A673 (cell line): ENCODE measurements at places on chromosomes 5 and 9.
A peak's percentile ranks its signal among the peaks of the same experiment; 100 is the strongest.

- peak; percentile 59 for DNase-seq
Observed at GRCh38 chr5:39648085-39648847, 223.5 kb upstream of the DAB2 start.

GRCh38 chr5:157486221-157486681, 26.2 kb downstream of the NIPAL4 start:
- no peak for DNase-seq

- DNase-seq = no peak
Observed at GRCh38 chr9:124218987-124219461, 38.7 kb upstream of the NEK6 start.

DNA sequence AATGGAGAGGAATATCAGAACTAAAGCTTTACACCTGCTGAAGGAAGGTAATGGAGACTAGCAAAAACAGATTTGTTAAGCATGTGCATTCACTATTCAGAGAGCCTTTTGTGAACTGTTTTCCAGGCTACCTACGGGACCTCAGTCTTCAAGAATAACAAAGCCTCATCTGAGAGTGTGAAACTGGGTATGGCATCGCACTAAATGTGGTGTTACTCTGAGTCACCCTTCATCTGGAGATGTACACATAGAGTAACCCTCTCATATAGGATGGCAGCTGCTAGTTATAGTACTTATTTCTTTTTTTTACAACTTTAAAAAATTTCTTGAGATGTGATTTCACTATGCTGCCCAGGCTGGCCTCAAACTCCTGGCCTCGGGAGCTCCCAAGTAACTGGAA, 306.8 kb downstream of the ZNF608 start:
- DNase-seq = no peak

DNA sequence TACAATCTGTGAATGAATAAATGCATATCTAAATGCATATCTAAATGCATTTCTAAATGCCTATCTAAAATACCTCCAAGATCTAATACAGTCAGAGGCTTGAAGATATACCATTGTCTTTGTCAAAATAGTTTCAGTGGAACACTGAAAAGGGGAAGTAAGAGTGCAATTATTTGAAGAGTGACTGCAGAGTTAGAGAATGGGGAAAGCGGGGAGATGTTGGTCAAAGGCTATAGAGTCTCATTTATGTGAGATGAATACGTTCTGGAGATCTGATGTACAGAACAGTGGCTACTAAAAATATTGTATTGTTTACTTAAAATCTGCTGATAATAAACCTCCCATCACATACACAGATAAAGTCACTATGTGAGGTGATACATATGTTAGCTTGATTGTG, 1126.2 kb upstream of the CDH9 start:
- no peak for DNase-seq

DNA sequence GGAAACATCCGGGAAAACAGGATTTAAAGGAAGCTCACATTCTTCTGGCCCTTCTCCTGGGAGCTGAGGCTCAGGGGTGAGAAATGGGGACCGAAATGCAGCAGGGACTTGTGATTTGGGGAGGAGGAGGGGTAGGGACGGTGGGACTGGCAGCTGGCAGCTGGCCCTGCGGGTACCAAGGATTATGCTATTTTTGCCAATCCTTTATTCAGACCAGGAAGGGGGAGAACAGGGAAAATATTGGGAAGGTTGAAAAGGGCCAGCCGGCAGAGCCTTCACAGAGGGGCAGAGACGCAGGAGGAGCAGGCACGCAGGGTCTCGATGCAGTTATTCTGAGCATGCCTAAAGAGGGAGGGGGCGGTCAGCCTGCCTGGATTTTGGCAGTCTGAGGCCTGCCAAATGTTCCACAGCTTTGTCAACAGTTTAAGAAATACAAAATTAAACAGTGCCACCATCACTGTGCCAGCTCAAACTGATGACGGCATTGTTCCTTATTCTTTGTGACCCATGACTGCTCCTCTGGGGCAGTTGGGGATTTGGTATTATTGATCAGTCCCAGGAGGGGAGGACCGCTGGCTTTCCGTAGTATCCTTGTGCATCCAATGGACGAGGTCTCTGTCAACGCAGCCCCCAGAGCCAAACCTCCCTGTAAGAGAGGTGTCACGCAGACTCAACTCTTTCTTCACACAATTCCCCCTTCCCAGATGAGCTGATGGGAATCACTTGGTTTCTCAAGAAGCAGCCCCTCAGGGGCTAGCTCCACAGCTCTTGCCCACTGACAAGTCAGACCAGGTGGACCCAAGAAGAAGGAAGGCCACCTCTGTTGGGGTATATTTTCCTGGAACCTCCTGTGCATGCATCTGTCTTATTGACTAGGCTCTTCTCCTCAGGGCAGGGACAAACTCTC, 553.3 kb downstream of the BNC2 start:
- no peak for DNase-seq

- no peak for DNase-seq
Observed at GRCh38 chr5:10331341-10331796, 22.1 kb upstream of the MARCHF6 start.

DNA sequence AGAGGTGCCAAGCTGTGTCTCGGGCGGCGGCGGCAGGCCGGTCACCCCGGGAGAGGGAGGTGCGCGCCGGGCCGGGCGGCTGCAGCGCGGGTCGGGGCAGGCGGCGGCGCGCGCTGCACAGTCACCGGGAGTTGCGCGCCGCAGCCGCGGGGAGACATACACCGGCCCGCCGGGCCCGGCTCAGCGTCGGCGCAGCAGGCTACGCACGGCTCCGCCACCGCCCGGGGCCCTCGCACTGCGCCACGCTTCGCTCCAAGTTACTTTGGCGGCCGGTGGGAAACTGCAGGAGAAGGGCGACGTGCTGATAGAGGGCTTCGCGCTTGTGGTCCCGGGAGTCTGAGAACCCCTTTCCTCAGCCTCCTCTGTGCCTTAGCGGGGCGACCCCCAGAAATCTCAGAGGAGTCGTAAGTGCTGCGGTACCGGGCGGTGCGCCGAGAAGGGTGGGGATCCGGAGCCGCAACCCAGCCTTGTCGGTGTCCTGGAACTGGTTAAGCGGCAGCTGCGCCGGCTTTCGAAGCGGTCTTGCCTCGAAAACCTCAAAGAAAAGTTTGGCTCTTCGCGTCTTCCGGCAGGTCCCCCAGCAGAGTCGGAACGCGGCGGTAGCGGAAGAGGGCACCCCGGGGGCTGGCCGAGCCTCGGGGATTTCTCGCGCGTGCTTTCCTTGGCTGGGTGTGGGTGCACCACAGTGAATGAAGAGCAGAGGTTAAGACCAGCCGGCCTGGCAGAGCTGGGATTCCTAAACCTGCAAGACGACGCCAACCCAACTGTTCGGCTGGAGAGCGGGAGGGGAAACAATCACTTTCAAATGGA, at the start of gene EFNA5:
Gene EFNA5, minus strand, starts transcription at position 6 of the 810 bp plus-strand sequence.
- DNase-seq = peak; percentile 77

DNA sequence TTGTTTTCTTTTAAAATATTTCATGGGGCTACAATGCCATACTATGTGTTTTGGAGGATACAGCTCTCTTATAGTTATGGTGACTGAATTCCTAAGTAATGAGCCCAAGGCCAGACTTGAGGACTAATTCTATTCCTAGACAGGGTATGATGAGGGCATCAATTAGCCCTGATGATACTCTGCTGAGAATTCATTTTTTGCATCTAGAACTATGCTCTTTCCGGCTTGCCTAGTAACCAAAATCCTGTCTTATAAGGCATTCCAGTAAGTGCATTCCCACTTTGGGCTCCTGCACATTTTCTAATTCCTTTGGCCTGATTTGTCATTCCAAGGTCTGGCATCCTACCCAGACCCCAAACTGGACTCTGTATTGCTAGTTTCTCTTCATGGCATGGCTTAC, 62.4 kb downstream of the MAT2B start:
- DNase-seq = no peak

DNA sequence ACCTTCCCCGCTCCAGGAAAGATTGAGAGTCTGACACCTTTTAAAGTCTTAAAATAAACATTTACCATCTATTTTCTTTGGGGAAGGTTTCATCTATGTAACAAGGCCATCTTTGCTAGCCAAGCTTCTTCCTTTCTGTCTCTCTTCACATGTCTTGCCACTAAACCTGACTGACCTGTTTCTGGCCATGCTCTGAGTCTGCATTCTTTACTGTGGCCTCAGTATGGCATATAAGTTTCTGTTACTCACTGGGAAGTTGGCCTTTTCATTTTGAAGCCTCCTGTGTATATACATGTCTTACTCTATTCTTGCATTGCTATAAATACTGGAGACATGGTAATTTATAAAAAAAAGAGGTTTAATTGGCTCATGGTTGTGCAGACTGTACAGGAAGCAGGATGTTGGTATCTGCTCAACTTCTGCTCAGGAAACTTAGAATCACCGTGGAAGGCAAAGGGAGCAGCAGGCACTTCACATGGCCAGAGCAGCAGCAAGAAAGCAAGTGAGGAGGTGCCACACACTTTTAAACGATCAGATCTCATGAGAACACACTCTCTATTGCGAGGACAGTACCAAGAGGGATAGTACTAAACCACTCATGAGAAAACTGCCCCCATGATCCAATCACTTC, 48.1 kb downstream of the KCNV2 start:
- no peak for DNase-seq

GRCh38 chr5:1067141-1068121, 44.4 kb downstream of the SLC12A7 start:
- no peak for DNase-seq

GRCh38 chr5:6950860-6951259, 237.6 kb downstream of the TENT4A start:
- no peak for DNase-seq

- no peak for DNase-seq
Observed at GRCh38 chr5:9841516-9842170, 211.5 kb upstream of the TAS2R1 start.

- peak; percentile 30 for DNase-seq
Observed at GRCh38 chr5:138305797-138306196, 25.8 kb downstream of the CDC25C start.

- DNase-seq = peak; percentile 54
Observed at GRCh38 chr5:116361171-116361967, 213.3 kb downstream of the SEMA6A start.

DNA sequence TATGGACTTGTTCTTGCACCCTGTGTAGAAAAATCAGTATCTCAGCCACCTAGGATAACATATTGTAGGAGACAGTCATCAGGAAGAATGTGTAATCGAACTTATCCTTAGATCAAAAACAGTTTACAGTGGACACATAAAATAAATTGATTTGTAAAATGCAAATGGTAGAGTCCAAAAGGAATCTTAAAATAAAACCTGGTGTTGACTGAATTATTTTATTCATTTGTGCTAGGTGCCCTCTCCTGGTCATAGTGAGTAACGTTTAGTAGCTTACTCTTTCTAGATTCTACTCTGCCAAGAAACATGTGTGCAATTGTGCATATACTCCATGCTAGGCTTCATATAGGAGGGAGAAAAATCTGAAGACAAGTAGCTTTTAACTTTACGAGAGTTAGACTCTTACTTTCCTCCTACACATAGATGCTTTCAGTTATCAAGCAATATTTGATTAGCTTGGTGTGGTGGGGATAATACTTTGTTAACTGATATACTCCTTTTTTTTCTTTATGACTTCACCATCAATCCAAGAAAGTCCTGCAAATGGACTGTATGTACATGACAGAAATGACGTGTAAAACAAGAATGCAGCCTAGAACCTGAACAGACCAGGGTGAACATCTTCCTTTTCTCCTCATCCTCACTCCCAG, 23.7 kb upstream of the LOX start:
- peak; percentile 80 for DNase-seq

DNA sequence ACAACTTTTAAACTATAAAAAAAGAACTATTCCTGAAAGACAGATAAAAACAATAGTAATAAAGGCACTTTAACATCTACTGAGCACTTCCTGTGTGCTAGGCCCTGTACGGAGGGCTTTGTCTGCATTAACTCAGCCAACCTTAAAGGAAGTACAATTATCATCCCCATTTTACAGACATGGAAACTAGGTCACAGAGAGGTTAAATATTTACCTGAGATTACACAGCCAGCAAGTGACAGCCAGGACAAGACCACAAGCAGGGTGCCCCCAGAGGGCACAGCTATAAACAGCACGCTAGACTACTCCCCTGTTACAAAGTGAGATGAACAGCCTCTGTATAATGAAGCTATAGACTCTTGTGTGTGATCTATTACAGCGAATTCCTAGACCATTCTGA, 25.5 kb downstream of the DDX31 start:
- DNase-seq = no peak

DNA sequence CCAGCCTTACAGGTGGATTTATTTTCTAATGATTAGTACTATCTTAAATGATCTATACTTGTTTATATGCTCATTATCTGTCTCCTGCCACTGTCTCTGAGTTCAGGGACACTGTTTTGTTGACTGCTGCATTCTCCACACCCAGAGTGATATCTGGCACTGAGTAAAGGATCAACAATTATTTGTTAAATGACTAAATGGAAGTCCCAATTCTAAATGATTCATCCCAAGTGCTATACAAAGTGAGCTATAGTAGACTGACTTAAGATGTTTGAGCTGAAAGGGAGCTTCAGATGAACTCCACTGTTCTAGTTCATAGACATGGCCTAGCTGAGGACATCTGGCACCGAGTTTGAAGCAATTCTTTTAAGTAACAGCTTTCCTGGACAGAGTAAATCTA, 40.5 kb downstream of the ITGA2 start:
- no peak for DNase-seq

DNA sequence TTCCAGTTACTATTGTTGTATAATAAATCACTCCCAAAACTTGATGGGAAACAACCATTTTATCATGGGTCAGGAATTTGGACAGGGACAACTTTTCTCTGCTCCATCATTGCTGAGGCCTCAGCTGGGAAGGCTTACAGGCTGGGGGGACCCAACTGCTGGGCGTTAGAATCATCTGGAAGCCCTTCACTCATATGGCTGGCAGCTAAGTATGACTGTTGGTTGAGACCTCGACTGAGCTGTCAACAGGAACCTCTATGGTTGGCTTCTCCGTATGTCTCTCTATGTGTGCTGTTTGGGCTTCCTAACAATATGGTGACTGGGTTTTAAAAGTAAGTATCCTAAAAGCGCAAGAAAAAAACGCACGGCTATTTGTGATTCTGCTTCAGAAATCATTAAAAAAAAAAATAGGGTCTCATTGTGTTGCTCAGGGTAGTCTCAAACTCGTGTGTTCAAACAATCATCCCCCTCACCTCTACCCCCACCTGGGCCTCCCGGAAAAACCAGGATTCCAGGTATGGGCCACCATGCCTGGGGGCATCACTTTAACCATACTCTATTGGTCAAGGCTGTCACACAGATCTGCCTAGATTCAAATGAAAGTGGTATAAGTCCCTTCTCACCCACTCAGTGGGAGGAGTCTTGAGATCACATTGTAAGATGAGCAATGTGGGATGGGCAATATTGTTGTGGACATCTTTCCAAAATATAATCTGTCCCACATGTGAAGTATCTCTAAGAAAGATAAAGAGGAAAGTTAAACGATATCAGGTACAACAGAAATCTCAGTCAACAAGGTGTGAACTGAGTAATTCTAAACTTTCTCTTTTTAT, 15.2 kb downstream of the FNBP1 start:
- no peak for DNase-seq

DNA sequence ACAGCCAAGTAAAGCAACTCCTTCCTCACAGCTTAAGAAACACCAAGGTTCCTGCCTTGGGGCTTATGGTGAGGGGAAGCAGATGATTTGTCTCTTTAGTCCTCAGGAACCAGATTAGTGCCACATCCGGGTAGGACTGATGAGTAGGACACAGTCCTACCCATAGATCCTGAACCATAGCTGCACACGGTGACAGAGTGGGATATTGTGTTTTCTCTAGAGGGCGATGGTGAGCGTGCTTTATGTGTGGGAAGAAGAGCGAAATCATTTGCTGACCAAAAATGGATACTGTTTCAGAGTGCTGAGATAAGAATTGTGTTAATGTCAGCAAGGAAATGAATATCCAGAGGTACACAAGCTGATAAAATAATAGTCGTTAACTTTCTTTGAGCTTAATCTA, 209.0 kb upstream of the FBXL7 start:
- no peak for DNase-seq
